Peyer's patch (tissue), 4 donors: ENCODE measurements at places on chromosomes 12 and 14.
A peak's percentile ranks its signal among the peaks of the same experiment; 100 is the strongest.

GRCh38 chr12:92155733-92156132 is 10.1 kb upstream of the BTG1 start:
- H3K27ac ChIP-seq, result peak overlapping the region; percentile 48
- no peak for DNase-seq
- H3K4me3 ChIP-seq, result no peak overlapping the region
- H3K4me1 ChIP-seq, result no peaks in the 10 kb centered on the region

- H3K36me3 ChIP-seq, result no peaks in the 10 kb centered on the region
- no peaks in the 10 kb centered on the region for H3K27me3 ChIP-seq
- DNase-seq, result no peak
- no peaks in the 10 kb centered on the region for H3K4me1 ChIP-seq
- no peak overlapping the region for H3K27ac ChIP-seq
Observed at GRCh38 chr14:103994535-103995184, 52.3 kb upstream of the RD3L start.

DNA sequence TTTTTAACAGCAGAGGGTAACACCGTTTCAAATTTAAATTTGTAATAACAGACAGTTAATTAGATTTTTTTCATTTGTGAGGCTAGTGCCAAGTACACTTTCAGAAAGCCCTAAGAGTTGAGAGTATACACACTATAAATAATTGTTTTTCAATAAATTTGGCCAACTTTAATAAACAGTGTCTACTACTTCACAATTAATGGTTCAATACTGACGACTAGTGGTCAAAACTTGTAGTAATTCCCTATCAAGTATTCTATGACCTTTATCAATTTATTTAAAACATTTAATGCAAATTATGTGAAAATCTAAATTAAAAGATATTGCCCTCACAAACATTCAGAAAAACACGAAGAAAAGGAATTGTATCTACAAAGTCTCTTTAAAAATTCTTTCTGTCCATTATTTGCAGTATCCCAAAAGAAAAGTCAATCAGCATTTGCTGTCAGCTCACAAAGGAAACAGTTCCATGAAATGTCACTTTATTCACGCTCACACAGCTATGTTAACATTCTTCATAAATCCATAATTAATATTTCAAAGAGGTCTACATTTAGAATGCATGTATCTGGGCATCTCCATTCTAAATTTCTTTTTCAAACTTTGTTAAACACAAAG is 91.2 kb downstream of the CEP128 start:
- DNase-seq, result no peak
- no peaks in the 10 kb centered on the region for H3K27me3 ChIP-seq
- H3K4me3 ChIP-seq, result no peak overlapping the region

- H3K27me3 ChIP-seq, result no peaks in the 10 kb centered on the region
- H3K4me3 ChIP-seq, result no peak overlapping the region
- H3K27ac ChIP-seq, result no peak overlapping the region
- peaks cover 6% of the 10 kb centered on the region for H3K4me1 ChIP-seq
Observed at GRCh38 chr14:23612354-23612732, 23.8 kb upstream of the DHRS2 start.

DNA sequence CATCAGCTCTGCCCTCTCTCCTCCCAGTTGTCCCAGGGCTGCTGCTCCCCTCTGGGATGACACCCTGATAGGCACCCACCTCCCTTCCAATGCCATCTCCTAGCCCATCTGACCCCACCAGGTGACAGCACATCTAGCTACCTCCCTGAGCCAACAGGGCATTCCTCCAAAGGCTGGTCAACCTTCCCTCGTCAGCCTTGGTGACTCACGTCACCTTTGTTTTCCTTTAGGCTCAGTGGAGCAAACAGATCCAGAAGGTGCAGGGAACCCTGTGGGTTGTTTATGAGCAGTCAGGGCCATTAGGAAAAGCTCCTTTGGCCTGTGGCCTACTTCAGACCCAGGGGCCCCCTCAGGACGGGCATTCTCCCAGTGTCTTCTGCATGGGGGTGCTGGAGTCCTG is 32.4 kb downstream of the PIGH start:
- H3K27ac ChIP-seq, result no peak overlapping the region
- H3K36me3 ChIP-seq, result peaks cover 22% of the 10 kb centered on the region
- no peaks in the 10 kb centered on the region for H3K27me3 ChIP-seq
- H3K4me3 ChIP-seq, result no peak overlapping the region

- H3K36me3 ChIP-seq, result no peaks in the 10 kb centered on the region
- DNase-seq, result peak; percentile 62
- H3K27ac ChIP-seq, result no peak overlapping the region
- H3K27me3 ChIP-seq, result no peaks in the 10 kb centered on the region
- no peaks in the 10 kb centered on the region for H3K4me1 ChIP-seq
- no peak overlapping the region for H3K4me3 ChIP-seq
Observed at GRCh38 chr14:69719501-69719951, 47.4 kb upstream of the SRSF5 start.

DNA sequence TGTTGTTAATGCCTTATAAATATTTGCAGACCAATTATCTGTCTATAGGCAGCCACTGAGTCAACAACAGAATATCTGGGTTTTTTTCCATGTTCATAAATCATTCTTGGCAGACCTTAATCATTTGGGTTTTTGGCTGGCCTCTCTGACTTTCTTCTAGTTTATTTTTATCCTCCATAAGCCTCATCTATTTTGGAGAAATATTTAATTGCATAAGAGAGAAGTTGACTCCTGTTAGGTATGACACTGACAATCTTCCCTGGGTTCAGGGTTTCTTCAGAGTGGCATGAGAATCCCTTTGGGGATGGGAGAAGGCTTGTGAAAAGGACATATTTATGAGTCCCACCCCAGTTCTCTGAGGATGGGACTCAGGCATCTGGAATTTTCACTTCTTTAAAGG is 299.8 kb downstream of the NRXN3 start:
- no peaks in the 10 kb centered on the region for H3K4me1 ChIP-seq
- no peaks in the 10 kb centered on the region for H3K27me3 ChIP-seq
- no peak for DNase-seq
- no peaks in the 10 kb centered on the region for H3K36me3 ChIP-seq
- no peak overlapping the region for H3K4me3 ChIP-seq
- no peak overlapping the region for H3K27ac ChIP-seq

GRCh38 chr14:77868552-77869285 is 68.8 kb downstream of the ADCK1 start:
- H3K4me3 ChIP-seq, result no peak overlapping the region
- no peaks in the 10 kb centered on the region for H3K27me3 ChIP-seq
- no peaks in the 10 kb centered on the region for H3K4me1 ChIP-seq

- DNase-seq, result no peak
- no peaks in the 10 kb centered on the region for H3K36me3 ChIP-seq
- no peaks in the 10 kb centered on the region for H3K4me1 ChIP-seq
- peak overlapping the region; percentile 74 for H3K4me3 ChIP-seq
- H3K27ac ChIP-seq, result peak overlapping the region; percentile 97
Observed at GRCh38 chr14:60164404-60164711, 840 bp downstream of the DHRS7 start.

GRCh38 chr14:74508844-74509428 is 15.4 kb downstream of the ISCA2 start:
- H3K36me3 ChIP-seq, result no peaks in the 10 kb centered on the region
- DNase-seq, result peak; percentile 31
- no peak overlapping the region for H3K4me3 ChIP-seq

DNA sequence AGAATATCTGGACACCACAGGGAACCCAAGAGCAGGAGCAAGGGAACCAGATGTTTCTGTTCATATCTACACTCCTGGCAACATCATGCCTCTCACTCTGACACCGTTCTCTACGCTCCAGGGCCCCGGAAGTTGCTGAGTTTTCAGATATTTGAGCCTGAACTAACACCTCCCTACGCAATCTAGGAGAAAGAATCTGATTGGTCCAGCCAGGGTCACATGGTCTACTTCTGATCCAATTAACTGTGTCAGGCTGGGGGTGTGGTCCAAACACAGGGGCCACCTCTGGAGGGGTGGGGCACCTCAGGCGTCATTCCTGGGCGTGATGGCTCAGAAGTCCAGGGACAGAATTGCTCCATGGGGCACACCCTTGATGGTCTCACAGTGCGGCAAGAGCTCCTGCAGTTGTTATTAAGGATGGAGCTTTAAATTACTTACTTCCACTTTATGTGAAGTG is 165.5 kb downstream of the PTPN11 start:
- DNase-seq, result no peak
- no peak overlapping the region for H3K4me3 ChIP-seq
- no peaks in the 10 kb centered on the region for H3K36me3 ChIP-seq

- no peak overlapping the region for H3K4me3 ChIP-seq
- no peaks in the 10 kb centered on the region for H3K27me3 ChIP-seq
- no peaks in the 10 kb centered on the region for H3K4me1 ChIP-seq
- no peak overlapping the region for H3K27ac ChIP-seq
- DNase-seq, result no peak
Observed at GRCh38 chr12:95763809-95764253, 26.7 kb downstream of the NTN4 start.

- H3K36me3 ChIP-seq, result no peaks in the 10 kb centered on the region
- DNase-seq, result no peak
- no peak overlapping the region for H3K4me3 ChIP-seq
Observed at GRCh38 chr12:105671720-105672119, 341.2 kb downstream of the C12orf75 start.

GRCh38 chr12:38124247-38125012 is 192.1 kb upstream of the ALG10B start:
- no peak overlapping the region for H3K4me3 ChIP-seq
- no peak overlapping the region for H3K27ac ChIP-seq
- DNase-seq, result no peak
- H3K27me3 ChIP-seq, result no peaks in the 10 kb centered on the region

DNA sequence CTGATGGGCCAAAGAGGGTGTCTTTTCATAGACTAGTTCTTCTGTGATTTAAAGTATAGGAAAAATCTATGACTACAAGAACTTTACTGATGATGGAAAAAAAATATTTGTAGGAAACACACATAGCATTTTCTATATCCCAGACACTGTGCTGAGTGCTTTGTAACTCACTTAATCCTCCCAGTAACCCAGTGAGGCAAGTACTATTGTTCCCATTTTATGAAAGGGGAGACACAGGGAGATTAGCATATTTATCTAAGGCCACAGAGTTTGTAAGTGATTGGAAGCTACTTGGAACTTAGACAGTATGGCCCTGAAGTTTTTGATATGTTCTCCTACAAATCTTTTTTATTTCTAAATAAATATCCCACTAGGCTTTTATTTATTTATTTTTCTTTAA is 19.9 kb downstream of the PRPF39 start:
- DNase-seq, result no peak
- peaks cover 5% of the 10 kb centered on the region for H3K4me1 ChIP-seq
- no peaks in the 10 kb centered on the region for H3K36me3 ChIP-seq
- H3K27me3 ChIP-seq, result no peaks in the 10 kb centered on the region

GRCh38 chr14:25274529-25274928 is 224.6 kb upstream of the STXBP6 start:
- no peaks in the 10 kb centered on the region for H3K4me1 ChIP-seq
- H3K4me3 ChIP-seq, result no peak overlapping the region
- H3K27me3 ChIP-seq, result no peaks in the 10 kb centered on the region
- H3K36me3 ChIP-seq, result no peaks in the 10 kb centered on the region
- DNase-seq, result no peak

DNA sequence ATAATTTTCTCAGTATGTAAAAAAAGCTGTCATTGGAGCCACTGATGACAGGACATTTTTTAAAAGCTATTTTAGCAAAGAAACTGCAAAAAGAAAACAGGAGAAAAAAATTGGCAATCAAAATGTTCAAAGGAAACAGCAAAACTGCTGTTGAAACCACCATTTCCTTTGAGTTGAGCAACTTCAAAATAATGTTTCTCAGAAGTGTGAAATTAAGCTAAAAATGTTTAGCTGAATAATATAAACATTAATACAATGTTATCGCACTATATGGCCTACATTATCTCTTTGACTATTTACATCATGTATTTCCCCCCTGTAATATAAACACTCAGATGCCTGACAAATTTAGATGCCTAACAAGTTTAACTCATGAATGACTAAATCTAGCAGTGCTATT is 23.4 kb upstream of the GLIPR1 start:
- no peak for DNase-seq
- H3K36me3 ChIP-seq, result no peaks in the 10 kb centered on the region
- H3K27ac ChIP-seq, result no peak overlapping the region
- H3K27me3 ChIP-seq, result no peaks in the 10 kb centered on the region
- no peaks in the 10 kb centered on the region for H3K4me1 ChIP-seq

- no peak for DNase-seq
- no peak overlapping the region for H3K27ac ChIP-seq
- no peaks in the 10 kb centered on the region for H3K27me3 ChIP-seq
- H3K36me3 ChIP-seq, result no peaks in the 10 kb centered on the region
Observed at GRCh38 chr12:95736631-95737030, 53.9 kb downstream of the NTN4 start.

- H3K36me3 ChIP-seq, result no peaks in the 10 kb centered on the region
- H3K4me3 ChIP-seq, result no peak overlapping the region
Observed at GRCh38 chr14:23433457-23433856, 2.0 kb downstream of the MYH7 start.

DNA sequence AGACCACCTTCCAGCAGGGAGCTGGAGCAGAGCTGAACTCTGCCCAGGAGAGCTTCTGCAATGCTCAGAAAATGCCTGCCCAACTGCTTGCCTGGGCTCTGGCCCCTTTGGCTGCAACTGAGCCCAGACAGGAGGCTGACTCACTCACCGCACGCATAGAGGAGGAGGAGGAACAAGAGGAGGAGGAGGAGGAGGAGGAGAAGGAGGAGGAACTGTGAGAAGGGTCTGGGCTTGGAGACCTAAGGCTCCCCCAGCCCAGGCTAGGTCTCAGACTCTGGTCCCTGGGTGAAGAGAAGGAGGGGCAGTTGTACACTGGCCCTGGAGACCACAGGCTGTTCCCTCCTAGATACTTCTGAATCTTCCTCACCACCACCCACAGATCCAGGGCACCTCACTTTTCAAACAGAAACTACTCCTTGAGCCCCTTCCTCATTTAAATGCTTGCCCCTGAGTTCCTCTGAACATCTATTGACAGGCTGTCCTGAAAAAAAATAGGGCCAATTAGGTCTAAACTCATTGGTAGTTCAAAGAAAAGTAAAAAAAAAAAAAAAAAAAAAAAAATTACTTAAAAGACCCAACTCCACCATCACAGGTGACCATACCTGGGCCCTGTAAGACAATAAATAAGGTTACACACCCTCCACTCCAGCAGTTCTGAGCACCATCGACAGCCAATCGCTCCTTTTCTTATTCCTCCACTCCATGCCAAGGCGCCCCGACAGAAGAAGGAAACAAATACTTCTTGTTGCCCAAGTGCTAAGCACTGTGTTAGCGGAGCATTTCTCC is 674 bp downstream of the VDR start:
- H3K36me3 ChIP-seq, result no peaks in the 10 kb centered on the region
- DNase-seq, result no peak
- H3K27me3 ChIP-seq, result no peaks in the 10 kb centered on the region
- H3K27ac ChIP-seq, result peak overlapping the region; percentile 67

GRCh38 chr12:50066402-50066801 is 9.0 kb downstream of the ASIC1 start:
- H3K4me3 ChIP-seq, result no peak overlapping the region
- no peaks in the 10 kb centered on the region for H3K27me3 ChIP-seq
- H3K36me3 ChIP-seq, result no peaks in the 10 kb centered on the region
- H3K27ac ChIP-seq, result no peak overlapping the region

- no peaks in the 10 kb centered on the region for H3K4me1 ChIP-seq
- H3K27me3 ChIP-seq, result no peaks in the 10 kb centered on the region
- H3K27ac ChIP-seq, result no peak overlapping the region
- H3K4me3 ChIP-seq, result no peak overlapping the region
- DNase-seq, result no peak
Observed at GRCh38 chr12:31819427-31819826, 90.6 kb upstream of the AMN1 start.
